ENCODE measurements at places on chromosomes 4 and X. TPM values are rescaled to one million over a fixed set of nuclear protein-coding genes. Genes with fewer than 3 reads are reported as not detected.

DKK2 gene
- total RNA-seq: 2.6 TPM

ZNF157 gene
- not detected for total RNA-seq

CSN1S1 gene
- total RNA-seq: not detected

DNA sequence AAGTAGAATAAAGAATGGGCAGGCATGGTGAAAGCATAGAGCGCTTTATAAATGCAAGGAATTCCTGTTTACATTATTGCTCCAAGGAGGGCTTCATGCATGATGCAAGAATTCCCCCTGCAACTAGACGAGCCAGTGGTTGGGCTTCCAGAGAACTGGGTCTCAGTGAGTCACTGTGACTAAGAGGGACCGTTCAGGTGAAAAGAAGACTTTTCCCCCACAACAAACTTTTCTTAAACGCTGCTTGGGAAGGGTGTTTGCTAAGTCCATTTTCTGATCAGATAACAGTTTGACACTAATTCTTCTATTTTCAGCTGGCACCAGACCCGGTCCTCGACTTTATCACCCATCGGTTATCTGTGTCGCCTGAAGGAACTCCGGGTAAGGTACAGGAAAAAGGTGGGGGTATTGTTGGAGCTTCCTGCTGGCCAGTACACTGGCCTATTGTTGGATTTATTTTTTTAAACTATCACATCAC is 40.1 kb downstream of the LDB2 start:
- no peak for DNase-seq

- no peak for DNase-seq
Measured at GRCh38 chrX:11567528-11568220, 98.0 kb downstream of the ARHGAP6 start.

DNA sequence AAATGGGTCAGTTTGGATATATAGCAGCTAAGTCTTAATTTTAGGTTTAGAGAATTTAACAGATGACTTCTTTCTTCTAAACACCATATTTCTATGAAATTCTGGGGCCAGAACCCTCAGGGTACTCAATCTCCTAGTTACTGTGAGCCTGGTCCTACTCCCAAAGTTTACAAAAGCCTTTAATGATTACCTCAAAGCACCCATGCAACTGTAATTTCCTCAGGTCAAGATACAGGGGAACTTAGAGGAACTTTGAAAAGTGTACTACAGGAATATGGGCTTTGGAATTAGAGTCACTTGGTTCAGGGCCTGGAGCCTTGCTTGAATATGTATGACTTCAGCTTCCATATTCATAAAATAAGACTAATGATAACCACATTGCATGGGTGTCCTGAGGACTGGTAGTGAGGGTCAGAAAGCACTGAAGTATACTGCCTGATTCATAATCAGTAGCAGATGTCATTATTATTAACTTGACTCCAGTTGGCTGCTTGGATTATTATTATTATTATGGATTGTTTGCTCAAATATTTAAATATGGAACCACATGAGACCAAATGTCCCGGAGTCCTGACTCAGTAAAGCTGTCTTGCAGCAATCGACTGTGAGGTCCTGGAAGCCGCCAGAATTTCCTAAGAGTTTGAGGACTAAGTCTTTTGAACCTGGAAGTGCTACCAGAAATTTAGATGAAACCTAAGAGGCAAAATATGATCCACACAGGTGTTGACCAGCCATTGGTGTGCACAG is 2.0 kb upstream of the ADH7 start:
- no peak for DNase-seq
